ENCODE measurements at places on chromosomes 12 and 14.

GRCh38 chr12:125089083-125089482, 23.8 kb downstream of the AACS start:
- no peak for DNase-seq

GRCh38 chr12:132909030-132909368, 21.6 kb upstream of the CHFR start:
- DNase-seq: no peak

GRCh38 chr14:30527196-30527595, 31.8 kb upstream of the G2E3 start:
- no peak for DNase-seq

GRCh38 chr12:58502841-58503240, 417.5 kb downstream of the LRIG3 start:
- DNase-seq: no peak

DNA sequence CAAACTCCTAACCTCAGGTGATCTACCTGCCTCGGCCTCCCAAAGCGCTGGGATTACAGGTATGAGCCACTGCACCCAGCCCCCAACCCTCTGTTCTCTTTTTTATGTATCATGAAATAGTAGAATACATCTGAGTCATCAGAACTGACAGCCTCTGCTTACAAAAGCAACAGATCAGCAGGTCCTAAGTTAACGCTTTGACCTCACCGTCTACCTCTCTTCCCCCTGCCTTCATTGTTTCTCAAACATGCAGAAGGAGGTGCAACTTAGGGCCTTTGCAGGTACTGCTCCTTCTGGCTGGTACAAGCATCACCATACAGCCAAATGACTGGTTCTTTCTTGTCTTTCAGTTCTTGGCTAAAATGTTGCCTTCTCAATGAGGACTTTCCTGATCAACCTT, 249.2 kb downstream of the PAWR start:
- DNase-seq: no peak

DNA sequence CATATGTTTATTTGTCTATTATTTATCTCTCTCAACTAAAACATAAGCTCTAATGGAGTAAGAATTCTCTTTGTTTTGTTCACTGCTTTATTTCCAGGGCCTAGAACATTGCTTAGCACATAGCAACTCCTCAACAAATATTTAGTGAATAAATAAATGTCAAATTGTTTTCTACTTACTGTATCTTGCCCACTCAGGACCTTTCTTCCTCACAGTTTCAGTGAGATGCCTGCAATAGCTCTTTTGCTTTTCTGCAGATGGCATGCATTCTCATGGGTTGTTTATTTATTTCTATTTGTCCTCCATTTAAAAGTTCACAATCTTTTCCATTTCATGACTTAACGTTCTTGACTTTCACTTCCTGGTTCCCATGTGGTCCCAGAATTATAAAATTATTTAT, 94.9 kb upstream of the TTC7B start:
- no peak for DNase-seq

DNA sequence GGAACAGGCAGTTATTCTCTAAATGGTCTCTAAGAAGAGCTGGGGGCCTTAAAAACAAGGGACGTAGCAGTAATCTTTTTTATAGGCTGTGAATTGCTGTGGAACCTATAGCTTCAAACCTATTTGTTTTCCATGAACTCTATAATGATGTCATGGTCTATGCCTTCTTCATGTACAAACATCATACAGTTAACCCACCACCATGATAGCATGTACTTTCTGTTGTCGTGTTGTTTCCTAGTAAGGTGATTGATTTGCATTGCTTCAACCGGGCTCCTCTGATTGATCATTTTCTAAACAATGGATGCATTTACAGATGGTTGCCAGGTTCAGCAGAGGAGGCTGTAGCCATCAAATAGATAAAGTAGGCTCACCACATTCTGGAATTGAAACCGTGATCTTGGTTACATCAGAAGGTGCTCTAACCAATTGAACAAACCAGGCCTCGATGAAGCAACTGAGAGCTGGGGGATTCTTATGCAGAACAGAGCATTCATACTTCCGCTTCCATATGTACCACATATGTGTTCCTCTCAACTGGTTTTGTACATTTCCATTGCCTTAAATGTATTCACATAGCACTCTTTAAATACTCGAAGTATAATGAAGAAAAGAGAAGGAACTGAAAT, 25.6 kb upstream of the PCNX1 start:
- DNase-seq: no peak

DNA sequence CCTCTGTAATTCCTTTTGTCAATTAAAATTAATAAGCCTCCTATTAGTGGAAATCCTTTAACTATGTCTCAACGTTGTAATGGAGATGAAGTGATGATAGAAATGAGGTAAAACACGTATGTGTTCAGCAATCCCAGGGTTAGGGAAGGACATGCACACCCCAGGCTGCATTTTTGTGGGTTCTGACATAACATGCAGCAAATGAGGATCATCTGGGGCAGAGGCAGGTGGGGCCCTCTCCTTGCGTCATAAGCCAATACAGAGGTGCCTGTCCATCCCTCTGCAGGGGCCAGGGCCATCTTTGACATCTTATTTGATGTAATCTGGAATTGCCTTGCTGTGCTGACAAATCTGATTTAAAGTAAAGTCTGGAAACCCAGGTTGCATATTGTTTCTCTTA, 73.2 kb downstream of the MYRFL start:
- DNase-seq: no peak

DNA sequence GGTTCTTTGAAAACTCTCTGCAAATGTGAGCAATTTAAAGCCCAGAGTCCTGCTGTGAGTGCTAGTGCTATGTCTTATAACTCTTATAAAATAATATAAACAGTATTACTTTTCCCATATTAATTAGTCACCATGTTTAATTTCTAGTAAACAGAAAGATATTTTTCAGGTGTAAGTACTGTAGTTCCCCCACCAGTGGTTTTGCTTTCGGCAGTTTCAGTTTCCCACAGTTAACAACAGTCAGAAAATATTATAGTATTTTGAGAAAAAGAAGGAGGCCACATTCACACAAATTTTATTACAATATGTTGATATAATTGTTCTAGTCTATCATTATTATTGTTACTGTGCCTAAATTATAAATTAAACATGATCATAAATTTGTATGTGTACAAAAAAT, 800.5 kb downstream of the LRFN5 start:
- DNase-seq: no peak

DNA sequence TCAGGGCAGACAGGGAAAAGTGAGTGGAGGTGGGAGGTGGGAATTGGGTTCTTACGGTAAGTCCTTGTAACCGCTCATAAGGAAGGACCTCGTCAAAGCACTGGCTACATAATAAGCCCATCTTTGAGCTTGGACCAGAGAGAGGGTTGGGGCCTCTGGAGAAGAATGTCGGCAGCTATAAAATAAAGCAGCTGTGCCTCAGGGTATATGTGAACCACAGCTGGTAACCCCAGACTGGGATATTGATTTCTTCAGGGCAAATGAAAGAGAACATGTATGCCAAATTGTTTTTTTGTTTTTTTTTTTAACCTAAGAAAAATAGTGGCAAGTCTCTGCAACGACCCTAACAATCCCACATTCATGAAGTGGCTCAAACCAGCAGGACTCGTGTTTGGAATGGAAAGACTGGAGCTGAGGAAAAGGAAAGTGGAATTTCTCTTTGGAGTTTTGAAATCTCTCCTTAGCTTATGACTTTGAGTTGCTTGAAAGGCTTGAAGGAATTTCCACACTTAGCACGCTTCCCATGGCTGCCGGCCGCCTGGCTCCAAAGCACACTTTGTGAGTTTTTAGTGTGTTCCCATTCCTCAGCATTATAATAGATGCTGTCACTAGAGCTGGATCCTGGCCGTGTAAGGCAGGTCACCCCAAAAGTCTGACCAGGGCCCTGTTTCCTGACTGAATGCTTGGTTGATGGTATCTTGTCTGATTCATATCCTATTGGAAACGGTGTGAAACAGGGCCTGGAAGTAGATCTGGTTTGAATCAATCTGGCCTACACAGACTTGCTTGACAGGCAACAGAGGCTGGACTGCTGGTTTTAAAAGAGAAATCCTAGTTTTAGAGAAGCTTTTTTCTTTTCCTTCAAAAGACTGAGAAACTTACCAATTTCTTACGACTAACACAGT, 244.7 kb downstream of the MSRB3 start:
- no peak for DNase-seq

GRCh38 chr12:50104417-50105366, 884 bp downstream of the GPD1 start:
- no peak for DNase-seq

DNA sequence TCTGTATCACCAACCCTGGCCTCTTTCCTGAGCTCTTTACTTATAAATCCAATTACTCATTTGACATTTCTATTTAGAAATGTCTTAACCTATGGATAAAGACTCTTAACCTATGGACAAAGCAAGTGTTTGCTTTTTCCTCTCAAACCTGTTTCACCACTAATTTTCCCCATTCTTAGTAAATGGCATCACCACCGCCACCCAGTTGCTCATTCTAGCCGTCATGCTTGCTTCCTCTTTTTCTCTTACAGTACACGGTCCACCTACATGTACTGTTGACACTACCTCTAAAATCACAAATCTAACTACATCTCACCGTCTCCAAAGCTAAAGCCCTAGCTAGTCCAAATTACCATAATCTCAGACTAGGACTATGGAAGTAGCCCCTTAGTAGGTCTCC, 60.0 kb downstream of the CAPS2 start:
- DNase-seq: no peak

GRCh38 chr14:60981633-60982455, 799 bp downstream of the SLC38A6 start:
- DNase-seq: no peak

- no peak for DNase-seq
Measured at GRCh38 chr14:45252366-45253069, 484 bp downstream of the MIS18BP1 start.

- DNase-seq: no peak
Measured at GRCh38 chr14:30678926-30679431, 56.9 kb downstream of the SCFD1 start.

- no peak for DNase-seq
Measured at GRCh38 chr12:67344979-67345710, 76.0 kb downstream of the CAND1 start.

- DNase-seq: peak; percentile 71
Measured at GRCh38 chr14:53953828-53954550, 2.6 kb downstream of the BMP4 start.

DNA sequence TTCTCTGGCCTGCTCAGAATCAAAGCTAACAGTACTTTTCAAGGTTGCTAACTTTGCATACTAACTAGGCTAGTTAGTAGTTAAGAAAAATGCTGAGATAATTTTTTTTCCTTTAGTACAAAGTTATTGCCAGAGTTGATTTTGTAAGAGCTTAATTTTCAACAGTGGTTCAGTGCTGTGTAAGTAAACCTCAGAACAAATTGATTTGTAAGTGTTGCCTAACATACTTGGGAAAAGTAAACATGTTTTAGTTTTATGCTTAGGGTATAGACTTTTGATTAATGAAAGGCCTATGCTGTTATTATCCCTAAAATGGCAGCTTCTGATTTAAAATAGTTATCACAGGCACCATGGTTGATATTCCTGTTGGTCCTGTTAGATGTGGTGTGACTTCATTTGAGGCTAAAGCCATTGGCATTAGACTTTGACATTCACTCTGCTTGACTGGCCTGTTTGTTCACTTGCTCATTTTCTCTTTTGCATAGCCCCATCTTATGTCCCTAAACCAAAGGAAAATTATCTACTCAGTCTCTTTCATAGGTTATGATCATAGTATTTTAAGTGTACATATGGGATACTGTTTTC, 5.2 kb downstream of the CMAS start:
- no peak for DNase-seq

- no peak for DNase-seq
Measured at GRCh38 chr14:83632375-83632774, 1897.6 kb upstream of the FLRT2 start.

DNA sequence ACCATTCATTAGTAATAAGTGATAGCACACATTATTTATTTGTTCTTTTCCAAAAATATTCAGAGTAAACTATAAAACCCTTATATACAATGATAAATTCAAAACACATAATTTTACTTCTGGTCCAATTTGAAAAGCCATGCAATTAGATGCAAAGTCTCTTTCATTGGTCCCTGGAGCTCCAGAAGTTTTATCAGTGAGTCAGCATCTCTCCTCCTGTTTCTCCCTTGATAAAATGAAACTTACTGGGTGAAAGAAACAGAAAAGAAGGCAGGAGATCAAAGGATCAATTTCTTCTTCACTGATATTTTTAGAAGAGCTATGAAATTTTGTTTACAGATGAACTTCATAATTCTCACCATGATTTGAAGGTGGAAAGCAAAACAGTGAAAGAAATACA, 47.5 kb downstream of the IFNG start:
- DNase-seq: no peak

DNA sequence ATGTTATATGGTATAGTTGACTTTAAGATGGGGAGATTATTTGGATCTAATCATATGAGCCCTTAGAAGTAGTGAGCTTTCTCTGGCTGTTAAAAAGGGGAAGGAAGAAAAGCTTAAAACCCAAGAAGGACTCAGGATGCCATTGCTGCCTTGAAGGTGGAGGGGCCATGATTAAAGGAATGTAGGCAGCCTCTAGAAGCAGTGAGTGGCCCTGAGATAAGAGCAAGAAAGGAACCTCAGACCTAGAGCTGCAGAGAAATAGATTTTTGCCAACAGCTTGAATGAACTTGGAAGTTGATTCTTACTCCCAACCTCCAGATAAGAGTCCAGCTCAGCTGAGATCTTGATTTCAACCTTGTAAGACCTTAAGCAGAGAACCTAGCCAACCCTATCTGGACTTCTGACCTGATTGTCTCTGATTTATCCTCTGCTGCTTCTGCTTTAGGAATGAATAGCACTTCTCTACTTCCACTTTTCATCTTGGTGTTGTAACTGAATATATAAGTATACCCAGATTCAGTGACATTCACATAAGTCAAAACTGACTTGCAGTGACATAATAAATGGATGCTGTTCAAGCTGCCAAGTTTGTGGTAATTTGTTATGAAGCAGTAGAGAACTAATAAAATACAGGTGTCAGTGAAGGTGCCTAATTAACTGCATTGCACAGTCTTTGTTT, 33.5 kb downstream of the RAD51B start:
- no peak for DNase-seq

DNA sequence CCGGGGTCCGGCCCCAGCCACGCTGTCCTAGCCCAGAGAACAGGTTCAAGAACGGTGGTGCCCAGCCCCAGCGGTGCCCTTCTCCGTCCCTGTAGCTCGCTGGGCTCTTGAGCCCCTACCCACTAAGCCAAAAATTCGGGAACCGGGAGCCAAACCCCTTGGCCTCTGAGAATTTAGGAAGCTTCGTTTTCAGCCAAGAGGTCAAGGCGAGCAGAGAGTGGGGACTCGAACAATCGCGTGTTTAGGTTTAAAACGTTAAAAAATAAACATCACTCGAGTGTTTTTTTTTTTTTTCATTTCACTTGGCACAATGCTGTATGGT, 6.2 kb downstream of the SIX1 start:
- no peak for DNase-seq

GRCh38 chr12:122318607-122319605, 52.6 kb upstream of the VPS33A start:
- no peak for DNase-seq

- DNase-seq: peak; percentile 60
Measured at GRCh38 chr12:104596134-104596799, 139.5 kb downstream of the CHST11 start.

DNA sequence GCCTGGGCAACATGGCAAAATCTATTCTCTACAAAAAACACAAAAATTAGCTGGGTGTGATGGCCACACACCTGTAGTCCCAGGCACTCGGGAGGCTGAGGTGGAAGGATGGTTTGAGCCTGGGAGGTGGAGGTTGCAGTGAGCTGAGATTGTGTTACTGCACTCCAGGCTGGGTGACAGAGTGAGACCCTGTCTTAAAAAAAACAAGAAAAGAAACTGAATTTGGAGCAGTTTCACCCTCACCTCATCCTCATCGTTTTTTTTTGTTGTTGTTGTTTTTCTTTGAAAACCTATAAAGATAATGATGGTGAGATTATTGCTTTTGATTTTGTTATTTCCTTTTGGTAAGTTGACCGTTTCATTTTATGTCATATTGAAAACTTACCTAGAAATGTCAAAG, 60.7 kb downstream of the SLC38A6 start:
- DNase-seq: no peak
